Adrenal gland (tissue), 19 donors: ENCODE measurements at places on chromosomes 12 and 14. TPM values are rescaled to one million over a fixed set of nuclear protein-coding genes. Genes with fewer than 3 reads are reported as not detected.

GRIP1 gene
- total RNA-seq = 2.3 TPM

NEUROD4 gene
- total RNA-seq = 0.22 TPM

SYT10 gene
- not detected for total RNA-seq

NFATC4 gene
- total RNA-seq = 48.2 TPM

CRACR2A gene
- total RNA-seq = 0.50 TPM

MYF6 gene
- total RNA-seq = not detected

SLC25A21 gene
- total RNA-seq = 0.91 TPM

SMIM41 gene
- total RNA-seq = not detected

TAS2R13 gene
- total RNA-seq = 16.4 TPM

NGB gene
- not detected for total RNA-seq

IQSEC3 gene
- 0.74 TPM for total RNA-seq

GZMB gene
- total RNA-seq = 2.9 TPM

CLEC2B gene
- total RNA-seq = 8.8 TPM

DEGS2 gene
- 0.11 TPM for total RNA-seq

ARID2 gene
- total RNA-seq = 28.0 TPM

MYO1A gene
- 0.26 TPM for total RNA-seq

COX8C gene
- total RNA-seq = not detected

IGF1 gene
- total RNA-seq = 17.3 TPM

TAS2R8 gene
- total RNA-seq = 0.18 TPM

TAS2R7 gene
- total RNA-seq = 0.22 TPM

OR11H12 gene
- total RNA-seq = not detected
